ENCODE measurements at places on chromosomes 4 and X.

DNA sequence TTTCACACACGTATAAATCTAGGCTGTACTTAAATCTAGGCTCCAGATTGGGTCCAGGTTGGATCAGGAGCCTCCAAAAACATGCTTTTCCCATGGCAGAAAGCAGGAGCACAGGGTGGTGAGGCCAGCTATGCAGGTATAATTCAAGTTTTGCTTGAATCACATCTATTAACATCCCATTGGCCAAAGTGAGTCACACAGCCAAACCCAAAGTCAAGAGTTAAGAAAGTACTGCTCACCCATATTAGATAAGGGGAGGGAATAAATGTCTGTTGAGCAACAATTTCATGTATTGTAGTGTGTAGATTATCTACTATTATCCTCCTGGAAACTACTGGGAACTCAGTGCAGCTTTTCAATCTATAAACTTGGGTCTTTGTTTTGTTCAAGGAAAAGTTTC is 12.8 kb downstream of the SUPT20HL2 start:
- DNase-seq, result no peak

DNA sequence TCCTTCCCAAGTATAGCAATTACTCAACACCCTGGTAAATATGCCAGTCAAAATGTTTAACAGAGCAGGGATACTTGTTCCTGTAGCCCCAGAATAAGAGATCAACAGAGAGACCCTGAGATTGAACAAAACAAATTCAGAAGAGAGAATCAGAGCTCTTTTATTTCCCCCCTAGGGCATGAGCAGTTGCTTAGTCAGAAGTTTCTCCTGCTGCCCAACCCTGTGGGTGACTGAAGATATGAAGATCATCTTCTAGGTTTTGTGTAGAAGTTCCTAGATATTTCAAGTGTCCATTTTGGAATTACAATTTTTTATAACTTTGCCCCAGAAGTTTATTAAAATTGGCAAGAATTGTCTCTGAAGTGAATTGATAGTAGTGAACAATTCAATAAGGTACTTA is 59.1 kb upstream of the RXFP1 start:
- no peak for DNase-seq

- DNase-seq, result no peak
Observed at GRCh38 chrX:38848671-38849455, 47.6 kb downstream of the MID1IP1 start.

GRCh38 chr4:8038719-8039251 is 99.1 kb upstream of the AFAP1 start:
- no peak for DNase-seq

GRCh38 chr4:143617994-143618679 is 82.3 kb downstream of the FREM3 start:
- DNase-seq, result no peak
